KG1 (cell line): ENCODE measurements at places on chromosomes 12 and 14.
A peak's percentile ranks its signal among the peaks of the same experiment; 100 is the strongest.

DNA sequence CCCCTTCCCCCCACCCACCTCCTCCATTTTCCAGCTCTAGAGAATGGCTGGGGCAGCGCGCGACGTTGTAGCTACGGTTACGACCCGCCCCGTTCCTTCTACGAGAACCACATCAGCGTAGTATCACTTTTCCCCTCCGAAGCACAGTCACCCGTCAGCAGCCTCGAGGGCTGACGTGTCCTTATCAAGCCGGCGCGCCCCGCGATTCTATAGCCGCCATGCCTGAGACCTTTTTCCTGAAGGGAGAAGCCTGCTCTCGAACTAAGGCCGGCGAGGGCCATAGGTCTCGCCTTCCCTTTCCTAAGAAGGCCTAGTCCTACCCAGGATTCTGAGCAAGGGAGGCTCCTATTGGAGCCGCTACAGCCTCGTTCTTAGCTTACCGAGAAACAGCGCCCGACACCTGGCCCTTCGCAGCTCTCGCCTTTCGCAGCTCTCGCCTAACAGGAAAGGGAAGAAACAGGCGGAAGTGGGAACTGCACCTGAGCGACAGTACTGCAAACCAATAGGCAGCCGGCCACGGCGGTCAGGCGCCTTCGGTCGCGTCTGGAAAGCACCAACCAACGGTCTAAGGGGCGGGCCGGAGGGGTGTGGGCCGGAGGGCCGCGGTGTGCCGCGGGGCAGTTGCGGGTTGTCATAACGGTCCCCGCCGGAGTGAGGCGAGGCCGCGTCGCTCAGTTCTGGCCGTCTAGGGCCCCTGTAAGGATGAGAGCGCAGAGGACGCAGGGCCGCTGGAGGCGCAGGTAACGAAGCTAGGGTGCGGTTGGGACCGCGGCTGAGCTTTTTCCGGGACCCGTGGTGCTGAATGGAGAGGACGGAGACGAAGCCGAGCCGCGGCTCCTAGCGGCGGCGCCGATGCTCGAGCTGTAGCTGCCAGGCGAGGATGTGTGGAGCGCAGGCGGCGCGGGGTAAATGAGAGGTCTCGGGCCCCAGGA, at the start of the genes MGAT2 and RPL36AL:
TSS of gene MGAT2 (plus strand) at position 618 of the 932 bp plus-strand sequence. CDS start 470 bp downstream, outside the sequence.
TSS of gene RPL36AL (minus strand) at position 445 of the 932 bp plus-strand sequence. CDS start 1,522 bp downstream, outside the sequence.
- peak; percentile 91 for DNase-seq

GRCh38 chr12:27896419-27896990, 76.0 kb downstream of the PTHLH start:
- no peak for DNase-seq

GRCh38 chr12:132020292-132020691, 70.5 kb downstream of the EP400 start:
- no peak for DNase-seq

DNA sequence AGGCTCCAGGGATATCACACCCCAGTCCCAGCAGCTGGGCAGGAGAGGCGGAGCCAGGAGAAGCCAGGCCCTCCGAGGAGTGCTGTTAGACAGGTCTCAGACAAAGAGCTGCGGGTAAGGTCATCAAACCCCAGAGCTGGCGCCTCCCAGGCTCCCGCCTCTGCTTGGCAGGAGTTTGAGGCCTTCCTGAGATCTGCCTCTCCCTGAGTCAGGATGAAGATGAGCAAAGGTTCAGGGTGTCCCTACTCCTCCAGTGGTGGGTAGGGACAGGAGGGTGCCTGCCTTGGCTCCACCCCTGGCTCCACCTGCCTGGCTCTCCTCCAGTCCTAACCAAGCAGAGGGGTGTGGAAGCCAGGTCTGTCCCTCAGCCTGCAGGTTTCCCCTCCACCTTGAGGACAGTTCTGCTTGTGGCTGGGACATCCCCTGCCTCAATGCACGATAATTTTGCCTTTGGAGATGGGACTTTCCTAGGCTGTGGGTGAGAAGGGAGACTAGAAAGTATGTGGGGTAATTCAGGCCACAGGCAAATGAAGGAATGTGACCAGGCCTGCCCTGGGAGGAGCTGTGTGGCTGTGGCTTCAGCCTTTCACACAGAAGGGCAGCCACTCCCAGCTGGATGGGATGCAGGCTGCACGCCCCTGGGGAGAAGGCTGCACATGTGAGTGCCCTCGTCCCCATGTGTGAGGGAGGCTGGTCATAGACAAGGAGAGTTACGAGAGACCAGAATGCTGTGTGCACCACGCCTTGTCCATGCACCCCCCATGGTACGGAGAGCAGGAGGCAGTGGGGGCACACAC, 2.2 kb downstream of the PLEKHG6 start:
- no peak for DNase-seq

DNA sequence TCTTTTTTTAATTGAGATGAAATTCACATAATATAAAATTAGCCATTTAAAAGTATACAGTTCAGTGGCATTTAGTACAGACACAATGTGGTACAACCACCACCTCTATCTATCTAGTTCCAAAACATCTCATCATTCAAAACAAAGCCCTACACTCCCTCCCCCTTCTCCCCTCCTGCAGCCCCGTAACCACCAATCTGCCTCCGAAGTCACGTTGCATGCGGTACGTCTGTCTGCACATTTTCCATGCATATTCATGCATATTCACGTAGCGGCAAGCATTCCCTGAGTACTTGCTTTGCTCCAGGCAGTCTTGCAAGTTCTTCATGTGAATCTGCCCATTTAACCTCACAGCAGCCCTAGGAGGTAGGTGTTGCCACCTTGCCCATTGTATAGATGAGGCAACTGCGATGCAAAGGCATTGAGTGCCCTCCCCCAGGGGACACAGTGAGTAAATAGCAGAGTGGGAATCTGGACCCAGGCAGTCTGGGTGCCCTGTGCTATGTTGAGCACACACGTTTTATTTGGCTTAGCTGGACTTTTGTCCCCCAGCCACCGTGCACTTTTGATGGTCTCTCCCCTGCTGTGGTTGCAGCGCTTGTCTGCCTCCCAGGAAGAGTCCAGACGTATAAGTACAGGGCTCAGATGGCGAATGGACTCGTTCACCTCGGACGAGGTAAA, 43.4 kb downstream of the RIN3 start:
- DNase-seq: no peak
